ENCODE measurements at places on chromosomes 16 and 17.

DNA sequence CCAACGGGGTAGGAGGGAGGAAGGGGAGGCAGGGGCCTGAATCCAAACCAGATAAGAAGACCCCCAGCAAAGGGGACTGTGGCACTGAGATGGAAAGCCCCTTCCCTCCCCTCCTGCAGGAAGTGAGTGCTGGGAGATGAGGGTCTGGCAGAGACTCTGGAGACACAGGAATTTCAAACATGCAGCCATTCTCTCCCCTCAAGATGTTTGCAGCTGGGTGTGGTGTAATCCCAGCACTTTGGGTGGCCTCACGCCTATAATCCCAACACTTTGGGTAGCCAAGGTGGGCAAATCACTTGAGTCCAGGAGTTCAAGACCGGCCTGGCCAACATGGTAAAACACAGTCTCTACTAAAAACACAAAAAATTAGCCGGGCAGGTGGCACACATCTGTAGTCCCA lies 33.9 kb upstream of the FAAP100 start:
- no peak for DNase-seq

DNA sequence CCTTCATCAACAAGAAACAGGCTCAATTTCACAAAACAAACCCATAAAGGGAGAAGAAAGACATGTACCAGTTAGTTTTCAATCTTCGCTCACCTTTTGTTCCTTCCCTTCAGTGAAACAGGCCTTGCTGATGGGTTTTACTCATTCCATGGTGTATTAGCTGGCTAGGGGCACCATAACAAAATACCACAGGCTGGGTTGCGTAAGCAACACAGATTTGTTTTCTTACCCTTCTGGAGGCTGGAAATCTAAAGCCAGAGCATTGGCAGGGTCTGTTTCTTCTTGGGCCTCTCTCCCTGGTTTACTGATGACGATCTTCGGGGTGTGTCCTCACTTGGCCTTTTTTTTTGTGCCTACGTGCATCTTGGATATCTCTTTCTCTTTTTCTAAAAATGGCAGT lies 383.4 kb upstream of the RBFOX1 start:
- DNase-seq: no peak

- no peak for DNase-seq
Observed at GRCh38 chr16:89344846-89345611, 127.5 kb downstream of the ZNF778 start.

DNA sequence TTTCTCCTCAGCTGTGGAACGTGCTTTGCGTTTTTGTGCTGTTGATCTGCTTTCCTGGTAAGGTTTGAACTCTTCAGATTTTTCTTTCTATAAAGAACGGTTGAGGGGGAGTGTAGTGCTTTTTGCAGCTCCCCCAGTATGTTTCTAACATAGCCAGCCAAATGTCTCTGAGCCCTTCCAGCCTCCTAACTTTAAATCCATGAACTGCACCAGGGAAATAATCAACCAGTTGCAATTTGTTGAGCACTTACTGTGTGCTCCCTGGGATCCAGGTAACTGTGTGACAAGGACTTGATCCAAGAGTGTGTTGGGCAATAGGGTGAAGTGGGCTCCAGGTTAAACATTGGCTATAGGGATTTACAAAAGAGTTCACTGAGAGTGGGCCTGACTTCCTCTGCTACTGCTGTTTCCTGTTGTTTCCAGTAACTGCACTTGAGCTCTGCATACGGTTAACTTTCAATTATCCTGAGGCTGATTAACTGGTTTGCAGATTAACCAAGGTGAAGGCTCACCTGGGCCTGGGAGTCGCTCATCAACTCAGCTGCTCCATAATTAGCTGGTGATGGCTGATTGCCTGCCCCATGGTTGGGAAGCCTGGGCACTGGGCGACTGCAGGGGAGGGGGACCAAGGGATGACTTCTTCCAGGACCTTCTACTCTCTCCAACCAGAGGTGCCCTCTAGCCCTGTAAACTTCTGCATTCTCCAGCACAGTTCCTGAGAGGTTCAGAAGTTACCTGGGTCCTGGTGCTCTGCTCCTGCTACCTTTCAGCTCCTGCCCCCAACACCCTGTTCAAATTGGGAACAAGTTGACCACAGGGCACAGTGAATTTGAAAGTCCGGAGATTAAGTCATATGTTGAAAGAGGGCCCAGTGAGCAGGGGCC lies 19.5 kb downstream of the HLF start:
- DNase-seq: no peak

DNA sequence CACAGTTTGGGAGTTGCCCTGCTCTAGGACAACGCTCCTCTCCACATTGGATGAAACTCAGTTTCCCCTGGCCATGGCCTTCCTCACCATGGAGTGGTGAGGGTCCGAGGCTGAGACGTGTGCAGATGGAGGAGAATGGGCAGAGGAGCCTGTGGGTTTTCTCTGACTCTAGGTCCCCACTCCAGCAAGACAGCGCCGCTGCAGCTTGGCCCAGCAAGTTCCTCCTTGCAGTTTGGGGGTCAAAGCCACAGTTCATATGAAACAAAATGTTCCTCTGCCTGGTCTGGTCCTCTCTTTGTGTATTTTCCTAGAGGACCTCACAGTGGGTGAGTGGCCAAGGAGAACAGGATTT lies 2.3 kb downstream of the C16orf54 start:
- no peak for DNase-seq

DNA sequence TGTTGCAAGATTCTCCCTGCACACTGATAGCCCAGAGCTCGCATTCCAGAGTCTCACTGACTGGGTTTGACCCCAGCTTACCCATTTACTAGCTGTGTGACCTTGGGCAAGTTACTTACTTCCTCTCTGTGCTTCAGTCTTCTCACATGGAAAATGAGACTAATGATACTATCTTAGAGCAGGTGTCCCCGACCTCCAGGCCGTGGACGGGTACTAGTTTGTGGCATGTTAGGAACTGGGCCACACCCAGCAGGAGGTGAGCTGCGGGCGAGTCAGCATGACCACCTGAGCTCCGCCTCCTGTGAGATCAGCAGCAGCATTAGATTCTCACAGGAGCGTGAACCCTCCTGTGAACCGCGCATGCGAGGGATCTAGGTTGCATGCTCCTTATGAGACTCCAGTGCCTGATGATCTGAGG lies 15.8 kb downstream of the ANKFY1 start:
- no peak for DNase-seq

GRCh38 chr17:47738178-47738577 lies 5.1 kb downstream of the TBX21 start:
- no peak for DNase-seq

DNA sequence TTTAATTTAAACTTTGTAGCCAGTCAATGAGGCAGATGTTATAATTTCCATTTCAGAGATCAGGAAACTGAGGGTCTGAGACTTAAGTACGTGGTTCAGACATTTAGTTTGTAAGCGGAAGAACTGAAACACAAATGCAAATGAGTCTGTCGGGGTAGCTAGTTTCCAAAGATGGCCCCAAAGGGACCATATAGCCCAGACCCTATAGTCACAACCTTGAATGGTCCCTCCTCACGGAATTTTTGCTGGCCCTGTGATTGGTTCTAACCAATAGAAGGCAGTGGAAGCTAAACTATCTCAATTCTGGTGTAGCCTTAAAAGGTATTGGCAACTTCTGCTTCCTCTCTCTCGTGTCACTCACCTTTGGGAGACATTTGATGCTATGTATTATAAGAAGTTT lies 7.5 kb upstream of the BCO1 start:
- no peak for DNase-seq

- DNase-seq: peak; percentile 63
Observed at GRCh38 chr16:56190677-56191155, 573 bp upstream of the GNAO1 start.

DNA sequence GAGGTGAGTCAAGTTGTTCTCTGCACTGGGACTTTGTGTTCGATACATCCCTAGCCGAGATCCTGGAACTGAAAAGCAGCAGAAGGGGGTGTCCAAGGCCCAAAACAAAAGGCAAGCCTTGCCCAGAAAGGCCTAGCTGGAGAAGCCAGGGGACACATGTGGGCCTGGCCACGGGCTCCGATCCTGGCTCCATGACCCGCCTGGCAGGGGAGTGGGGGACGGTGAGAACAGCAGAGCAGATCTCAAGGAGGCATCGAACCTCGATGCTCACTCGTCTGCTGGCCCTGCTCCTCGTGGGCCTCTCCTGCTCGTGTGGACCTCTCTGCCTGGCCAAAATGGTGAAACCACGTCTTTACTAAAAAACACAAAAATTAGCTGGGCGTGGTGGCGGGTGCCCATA lies 8.9 kb downstream of the CCNF start:
- DNase-seq: no peak

DNA sequence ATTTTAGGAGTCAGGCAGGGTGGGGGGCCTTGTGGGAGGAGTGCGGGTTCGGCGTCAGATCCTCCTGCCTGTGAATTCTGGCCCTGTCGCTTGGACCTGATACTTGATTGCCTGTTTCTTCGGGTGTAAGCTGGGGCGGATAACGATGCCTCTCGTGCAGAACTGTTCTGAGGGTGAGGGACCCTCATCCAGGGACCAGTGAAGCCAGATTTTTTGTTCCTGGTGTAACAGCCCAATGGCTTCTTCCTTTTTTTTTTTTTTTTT lies 1.3 kb downstream of the TBCD start:
- no peak for DNase-seq

- no peak for DNase-seq
Observed at GRCh38 chr17:71184716-71185115, 936.1 kb upstream of the SOX9 start.

GRCh38 chr17:73103641-73104335 lies 11.3 kb upstream of the SLC39A11 start:
- DNase-seq: no peak

GRCh38 chr16:27738596-27738995 lies 188.7 kb downstream of the KATNIP start:
- DNase-seq: no peak

DNA sequence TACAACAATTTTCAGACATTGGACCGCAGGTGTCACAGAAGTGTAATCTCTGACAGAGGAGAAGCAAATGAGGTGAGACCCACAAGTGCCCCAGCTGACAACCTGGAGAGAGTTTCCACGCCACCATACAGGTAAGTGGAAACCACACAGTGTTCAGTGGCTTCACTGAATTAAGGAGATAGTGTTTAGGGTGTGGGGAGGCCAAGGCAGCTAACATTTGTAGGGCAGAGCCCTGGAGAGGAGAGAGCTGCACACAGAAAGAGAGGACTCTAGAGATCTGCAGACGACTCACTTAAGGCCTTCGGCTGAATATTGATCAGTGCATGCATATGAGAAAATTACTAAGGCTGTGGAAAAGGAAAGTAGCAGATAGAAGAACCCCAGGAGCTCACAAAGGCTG lies 228.9 kb upstream of the TNRC6C start:
- DNase-seq: no peak

DNA sequence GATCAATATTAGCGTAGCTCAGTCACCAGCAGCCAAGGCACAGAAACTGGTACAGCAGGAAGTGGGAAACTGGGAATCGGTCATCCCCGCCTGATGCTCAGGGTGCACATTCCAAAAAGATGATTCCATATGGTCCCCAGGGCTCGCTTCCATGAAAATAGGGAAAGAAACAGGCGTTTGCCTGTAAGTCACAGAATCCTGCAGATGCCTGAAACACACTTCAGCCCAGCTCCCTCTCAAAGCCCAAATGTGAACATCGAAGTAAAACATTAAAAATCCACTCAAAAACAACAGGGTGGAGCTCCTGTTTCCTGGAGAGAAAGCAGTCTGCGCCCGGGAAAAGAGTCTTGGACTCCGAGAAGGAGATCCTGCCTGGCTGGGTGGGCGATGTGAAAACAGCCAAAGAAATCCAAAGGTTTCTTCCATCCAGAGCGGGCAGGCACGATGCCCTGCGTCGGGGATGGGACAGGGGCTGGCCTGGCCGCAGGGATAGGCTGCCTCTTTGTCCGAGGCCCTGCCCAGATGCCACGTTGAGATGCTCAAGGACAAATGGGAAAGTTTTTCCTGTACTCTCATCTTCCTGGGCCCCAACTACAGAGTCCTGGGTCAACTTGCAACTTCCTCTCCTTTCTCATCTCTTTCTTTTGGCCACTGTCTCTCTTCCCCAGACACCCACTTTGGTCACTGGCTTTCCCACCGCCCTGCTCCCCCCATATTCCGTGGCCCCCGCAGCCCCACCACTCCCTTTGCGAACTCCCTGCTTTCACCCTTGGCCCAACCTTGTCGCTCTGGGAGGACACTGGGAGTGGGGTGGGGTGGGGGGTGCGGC lies 743 bp downstream of the WIPI1 start:
- peak; percentile 68 for DNase-seq

GRCh38 chr16:10923146-10923649 lies 19.1 kb downstream of the DEXI start:
- DNase-seq: no peak

- no peak for DNase-seq
Observed at GRCh38 chr16:35308674-35309073, 1849.3 kb downstream of the TP53TG3F start.

DNA sequence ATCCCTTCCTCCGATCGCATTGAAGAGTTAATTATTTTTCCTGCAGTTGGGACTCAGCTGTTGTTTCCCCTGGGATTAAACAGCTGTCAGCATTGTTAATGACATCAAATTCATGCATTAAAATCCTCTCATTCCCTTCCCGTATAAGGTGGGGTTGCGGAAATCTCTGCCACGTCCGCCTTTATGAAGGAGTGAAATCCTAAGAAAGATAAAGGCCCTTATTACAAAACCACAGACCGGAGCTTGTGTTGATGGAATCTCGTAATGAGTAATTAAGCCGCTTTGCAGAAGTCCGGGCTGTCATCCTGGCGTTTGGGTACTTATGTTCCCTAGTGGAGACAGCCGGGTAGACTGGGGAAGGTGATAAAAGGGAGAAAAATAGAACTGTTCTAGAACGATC lies 627.6 kb downstream of the MAF start:
- DNase-seq: no peak

DNA sequence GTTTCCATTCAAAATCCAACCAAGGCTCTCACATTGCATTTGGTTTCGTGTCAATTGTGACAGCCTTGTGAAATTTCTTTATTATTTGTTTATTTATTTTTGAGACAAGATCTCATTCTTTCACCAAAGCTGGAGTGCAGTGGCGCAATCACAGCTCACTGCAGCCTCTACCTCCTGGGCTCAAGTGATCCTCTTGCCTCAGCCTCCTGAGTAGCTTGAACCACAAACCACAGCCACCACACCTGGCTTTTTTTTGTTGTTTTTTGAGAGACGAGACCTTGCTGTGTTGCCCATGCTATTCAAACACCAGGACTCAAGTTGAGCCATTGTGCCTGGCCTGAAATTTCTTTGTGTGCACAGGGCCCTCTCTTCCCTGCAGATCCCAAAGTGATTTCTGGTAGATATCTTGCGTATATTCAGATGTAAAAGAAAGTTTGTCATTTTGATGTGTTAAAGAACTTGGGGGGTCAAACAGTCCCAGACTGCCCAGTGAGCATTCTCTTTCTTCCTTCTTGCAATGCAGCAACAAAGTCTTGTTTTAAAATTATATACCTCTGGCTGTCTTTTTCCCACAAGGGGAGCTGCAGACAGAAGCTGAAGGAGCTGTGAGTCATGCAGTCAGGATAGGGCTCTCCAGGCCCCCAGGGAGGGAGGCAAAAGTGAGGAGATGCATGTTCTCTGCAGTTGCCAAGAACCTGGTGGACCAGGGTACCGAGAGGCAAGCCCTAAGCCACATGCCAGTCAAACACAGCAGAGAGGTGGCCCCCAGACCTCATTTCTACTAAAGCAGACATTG lies 15.5 kb upstream of the USP22 start:
- DNase-seq: no peak
